ENCODE measurements at places on chromosomes 4 and X.

GRCh38 chrX:119411959-119412358, 12.8 kb downstream of the SLC25A43 start:
- no peak for DNase-seq

- no peak for DNase-seq
Measured at GRCh38 chr4:77120886-77121508, 36.0 kb upstream of the CCNG2 start.

DNA sequence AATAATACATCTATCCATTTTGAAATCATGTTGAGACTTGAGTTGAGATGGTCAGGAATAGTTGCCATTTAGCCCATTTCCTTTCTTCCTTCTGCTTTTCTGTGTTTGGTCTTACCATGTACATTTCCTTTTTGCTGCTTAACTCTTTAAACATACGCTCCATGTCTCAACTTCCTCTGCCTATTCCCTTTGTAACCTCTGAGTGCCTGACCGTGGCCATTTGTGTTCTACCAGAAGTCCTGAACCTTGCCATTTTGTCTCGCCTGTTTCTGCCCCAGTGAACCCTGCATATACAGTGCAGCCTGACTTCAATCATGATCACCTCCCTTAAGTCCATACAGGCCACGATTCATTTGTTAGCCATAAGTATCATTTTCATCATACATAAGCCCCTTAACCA, 169.0 kb downstream of the RAPGEF2 start:
- DNase-seq: no peak

GRCh38 chrX:67624325-67624724, 80.5 kb downstream of the AR start:
- DNase-seq: no peak

- DNase-seq: no peak
Measured at GRCh38 chr4:104451573-104451972, 43.1 kb downstream of the CXXC4 start.

DNA sequence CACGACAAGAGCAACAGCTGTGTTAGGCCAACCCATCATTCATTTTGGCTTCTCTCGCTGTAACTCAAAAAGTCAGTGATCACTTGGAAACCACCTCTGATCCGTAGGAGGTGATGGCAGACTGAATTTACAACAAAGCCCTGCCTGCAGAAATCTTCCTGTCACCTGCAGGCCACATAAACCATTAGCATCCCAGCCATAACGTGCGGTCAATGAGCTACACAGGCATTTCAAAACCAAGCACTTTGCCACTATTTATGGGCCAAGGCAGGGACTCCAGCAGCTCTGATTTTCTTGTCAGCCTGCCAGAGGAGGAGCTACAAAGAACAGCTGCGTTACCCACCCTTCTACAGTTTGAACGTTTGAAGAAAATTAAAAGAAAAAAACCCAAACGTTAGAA, 228.1 kb upstream of the PPARGC1A start:
- DNase-seq: no peak

GRCh38 chr4:110854021-110854678, 231.3 kb upstream of the PITX2 start:
- no peak for DNase-seq

GRCh38 chr4:74267998-74268606, 40.2 kb upstream of the EPGN start:
- DNase-seq: no peak

DNA sequence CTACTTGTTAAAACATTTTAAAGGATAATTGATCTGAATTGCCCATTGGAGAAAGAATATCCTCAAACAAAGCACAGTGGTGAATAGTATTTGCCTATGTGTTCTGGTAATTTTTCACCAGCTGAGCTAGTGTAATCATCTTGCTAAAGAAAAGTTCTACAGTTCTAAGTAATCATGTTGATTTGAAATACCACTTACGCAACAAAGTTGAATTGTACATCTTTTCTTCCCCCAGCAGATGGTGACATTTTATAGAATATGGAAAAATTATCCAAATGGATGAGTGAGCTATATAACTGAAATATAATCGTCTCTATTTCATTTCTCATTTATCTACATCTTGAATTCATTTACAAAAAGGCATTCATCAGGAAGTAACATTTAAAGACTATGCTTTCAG, 9.7 kb upstream of the ZNF674 start:
- no peak for DNase-seq

GRCh38 chrX:39820938-39821708, 276.6 kb downstream of the BCOR start:
- peak; percentile 31 for DNase-seq

- DNase-seq: no peak
Measured at GRCh38 chr4:169604903-169605331, 7.5 kb downstream of the NEK1 start.

DNA sequence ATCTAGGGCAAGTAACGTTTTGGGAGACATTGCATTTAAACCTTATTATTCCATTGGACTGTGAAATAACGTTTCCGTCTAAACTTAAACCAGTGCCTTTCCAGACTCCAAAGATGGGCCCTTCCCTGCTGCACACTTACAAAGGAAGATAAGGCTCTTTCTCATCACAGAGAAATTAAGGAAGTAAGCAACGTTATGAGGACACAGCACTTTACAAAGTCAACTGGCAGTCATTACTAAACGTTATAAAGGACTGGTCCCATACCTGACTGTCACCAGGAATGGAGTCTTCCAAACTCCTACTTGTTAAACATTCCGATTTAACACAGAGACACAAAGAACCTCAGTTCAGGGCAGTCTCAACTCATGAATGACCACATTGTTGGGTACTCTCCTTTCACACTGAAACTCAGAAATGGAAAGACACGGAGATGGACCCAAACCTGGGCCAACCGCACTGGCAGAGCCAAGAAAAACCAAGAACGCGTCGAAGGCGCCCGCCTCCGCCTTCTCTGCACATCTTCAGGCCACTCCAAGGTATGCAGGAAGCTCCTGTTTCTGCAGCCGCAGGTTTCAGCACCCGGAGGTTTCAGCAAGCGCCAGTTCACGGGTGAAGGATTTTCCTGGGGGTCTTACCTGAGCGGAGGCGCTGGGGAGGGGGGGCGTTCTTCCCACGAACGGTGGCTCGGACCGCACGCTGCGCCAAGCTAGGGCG, 670 bp downstream of the PAPSS1 start:
- no peak for DNase-seq

GRCh38 chrX:112910418-112910817, 69.8 kb upstream of the AMOT start:
- no peak for DNase-seq

DNA sequence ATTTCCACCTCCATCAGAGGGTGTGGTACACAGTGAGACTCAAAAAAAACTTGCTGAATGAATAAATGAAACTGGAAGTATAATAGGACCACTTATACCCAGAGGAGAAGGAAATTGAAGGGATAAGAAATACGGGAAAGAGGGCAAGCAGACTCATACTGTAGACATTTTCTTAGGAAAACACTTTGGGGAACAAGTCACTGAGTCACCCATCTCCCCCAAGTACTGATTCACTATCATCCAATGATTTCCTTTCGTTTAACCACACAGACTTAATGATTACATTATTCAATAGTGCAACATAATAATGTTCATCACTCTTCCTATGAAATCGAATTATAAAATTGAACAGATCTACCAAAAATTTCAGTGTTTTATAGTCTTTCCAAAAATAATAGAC, 97.1 kb downstream of the LDB2 start:
- DNase-seq: no peak

- DNase-seq: no peak
Measured at GRCh38 chrX:2243913-2244460, 256.8 kb downstream of the DHRSX start.

DNA sequence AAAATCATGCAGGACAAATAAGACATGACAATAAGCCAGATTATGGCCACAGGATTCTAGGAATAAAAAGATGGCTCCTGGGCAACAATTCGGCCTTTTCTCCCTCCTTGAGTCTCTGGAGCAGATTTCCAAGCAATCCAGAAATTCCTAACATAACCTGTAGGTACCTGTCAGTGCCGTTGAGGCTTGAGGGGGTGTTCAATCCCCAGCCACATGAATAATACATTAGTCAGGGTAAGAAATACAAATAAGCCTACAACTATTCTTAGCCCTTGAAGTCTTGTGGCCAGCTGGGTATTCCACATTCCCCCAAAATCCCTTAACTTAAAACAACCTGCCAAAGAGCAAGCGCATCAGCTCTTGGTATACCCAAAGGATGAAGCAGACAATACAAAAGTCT, 9.7 kb downstream of the CXorf38 start:
- DNase-seq: no peak

GRCh38 chrX:47202316-47202715, 8.7 kb downstream of the UBA1 start:
- DNase-seq: no peak

DNA sequence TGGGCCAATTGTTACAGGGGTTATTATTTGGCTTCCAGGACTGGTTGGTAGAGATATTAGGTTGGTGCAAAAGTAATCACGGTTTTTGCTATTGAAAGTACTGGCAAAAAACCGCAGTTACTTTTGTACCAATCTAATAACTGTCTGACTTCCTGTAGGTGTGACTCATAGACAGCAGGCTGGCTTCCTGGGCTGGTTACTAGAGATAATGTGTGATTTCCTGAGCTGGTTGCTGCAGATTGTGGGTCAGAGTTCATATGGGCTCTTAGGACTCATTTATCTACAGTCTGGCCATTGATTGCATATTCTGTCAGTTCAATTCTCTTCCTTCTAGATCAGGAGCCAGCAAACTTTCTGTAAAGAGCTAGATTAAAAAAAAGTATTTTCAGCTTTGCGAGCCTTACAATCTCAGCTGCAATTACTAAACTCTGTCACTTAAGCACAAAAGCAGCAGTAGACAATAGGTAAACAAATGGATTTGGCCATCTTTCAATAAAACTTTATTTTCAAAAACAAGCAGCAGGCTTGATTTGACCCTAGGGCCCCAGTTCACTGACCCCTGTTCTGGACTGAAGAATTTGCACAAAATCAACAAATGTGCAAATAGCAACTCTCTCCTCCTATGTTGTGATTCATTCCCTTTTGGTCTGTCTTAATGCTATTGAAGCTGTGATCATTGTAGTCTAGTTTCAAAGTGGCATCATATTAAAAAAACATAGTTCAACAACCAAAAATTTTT, 50.8 kb upstream of the BOD1L1 start:
- no peak for DNase-seq

GRCh38 chrX:130415201-130415600, 13.4 kb downstream of the RBMX2 start:
- no peak for DNase-seq

DNA sequence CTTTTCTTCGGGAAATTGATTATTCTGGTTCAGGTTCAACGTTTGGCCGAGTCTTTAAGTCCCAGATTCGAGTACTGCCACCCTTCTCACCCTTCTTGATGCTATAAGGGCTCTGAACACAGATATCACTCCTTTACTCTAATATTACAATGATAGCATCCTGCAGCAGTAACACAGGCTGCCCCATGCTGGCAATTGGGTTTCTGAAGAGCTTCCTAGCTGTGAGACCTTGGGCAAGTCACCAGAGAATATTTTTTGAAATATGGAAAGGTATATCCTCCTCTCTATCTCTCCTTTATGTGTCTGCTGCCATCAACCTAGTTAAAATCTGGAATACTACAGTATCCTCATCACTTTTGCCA, 297 bp upstream of the MTMR8 start:
- DNase-seq: no peak

DNA sequence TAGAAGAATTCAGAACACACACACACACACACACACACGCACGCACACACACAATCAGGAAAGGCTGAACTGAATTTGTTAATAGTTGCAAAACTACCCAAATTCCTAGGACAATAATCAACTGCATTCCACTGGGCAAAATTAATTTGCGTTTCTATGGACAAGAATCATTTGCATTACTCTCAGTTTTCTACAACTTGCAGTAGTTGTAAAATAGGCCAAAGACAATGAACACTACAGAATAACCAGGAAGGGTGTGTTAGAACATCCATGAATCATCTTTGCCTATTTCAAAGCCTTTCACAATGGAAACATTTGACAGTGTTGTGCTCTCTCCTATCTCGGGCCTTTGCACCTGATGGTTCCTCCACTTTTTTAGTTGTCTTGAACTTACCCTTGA, 77.1 kb upstream of the IGFBP7 start:
- no peak for DNase-seq

DNA sequence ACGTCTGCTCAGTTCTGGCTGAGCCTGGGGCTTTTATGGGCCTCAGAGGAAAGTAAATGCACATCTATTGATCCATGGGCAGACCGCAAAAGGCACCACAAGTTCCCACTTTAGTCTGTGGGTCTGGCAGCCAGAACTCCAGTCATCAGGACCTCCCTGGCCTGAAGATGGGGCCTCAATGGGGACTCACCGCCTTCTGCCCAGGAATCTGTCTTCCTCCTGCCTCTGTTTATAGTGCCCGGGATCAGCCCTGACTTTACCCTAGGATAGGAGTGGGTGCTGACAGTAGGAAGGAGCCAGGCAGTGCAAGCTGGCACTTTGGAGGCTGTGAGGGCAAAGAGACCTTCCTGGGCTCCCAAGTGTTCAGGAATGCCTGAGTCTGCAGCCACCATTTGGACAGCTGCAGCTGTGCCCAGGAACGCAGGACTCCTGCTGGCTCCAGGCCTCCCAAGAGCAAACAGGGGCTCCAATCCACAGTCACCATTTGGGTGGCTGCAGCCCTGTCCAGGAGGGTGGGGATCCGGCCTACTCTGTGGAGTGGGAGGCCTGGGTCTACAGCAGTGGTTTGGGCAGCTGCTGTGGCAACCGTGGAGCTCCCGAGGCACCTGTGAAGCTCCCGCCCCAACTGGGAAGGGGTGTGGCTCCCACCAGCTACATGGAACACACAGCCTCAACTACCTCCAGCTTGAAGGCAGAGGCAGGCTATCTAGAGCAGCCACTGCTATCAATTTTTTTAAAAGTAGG, 1440.9 kb upstream of the ADGRL3 start:
- DNase-seq: no peak

DNA sequence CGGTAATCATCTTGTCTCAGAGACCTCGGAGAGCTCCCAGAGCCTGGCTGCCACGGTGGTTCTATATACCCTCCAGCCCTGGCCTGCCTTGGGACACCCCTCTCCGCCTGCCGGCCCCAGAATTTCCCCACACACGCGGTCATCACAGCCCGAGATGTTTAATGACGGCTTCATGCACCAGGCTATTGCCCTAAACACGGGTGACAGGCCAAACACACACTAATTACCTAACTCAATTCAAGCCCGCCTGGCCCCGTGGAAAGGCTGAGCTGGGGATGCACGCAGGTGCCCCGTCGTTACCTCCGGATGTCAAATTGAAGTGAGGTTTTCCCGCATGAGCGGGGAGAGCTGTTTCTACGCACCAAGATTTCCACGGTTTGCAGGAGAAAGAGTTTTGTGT, 72.9 kb upstream of the PPP2R3B start:
- DNase-seq: no peak

GRCh38 chrX:130607431-130607830, 205.6 kb downstream of the RBMX2 start:
- DNase-seq: no peak
